ENCODE measurements at places on chromosomes 6 and 20.

DNA sequence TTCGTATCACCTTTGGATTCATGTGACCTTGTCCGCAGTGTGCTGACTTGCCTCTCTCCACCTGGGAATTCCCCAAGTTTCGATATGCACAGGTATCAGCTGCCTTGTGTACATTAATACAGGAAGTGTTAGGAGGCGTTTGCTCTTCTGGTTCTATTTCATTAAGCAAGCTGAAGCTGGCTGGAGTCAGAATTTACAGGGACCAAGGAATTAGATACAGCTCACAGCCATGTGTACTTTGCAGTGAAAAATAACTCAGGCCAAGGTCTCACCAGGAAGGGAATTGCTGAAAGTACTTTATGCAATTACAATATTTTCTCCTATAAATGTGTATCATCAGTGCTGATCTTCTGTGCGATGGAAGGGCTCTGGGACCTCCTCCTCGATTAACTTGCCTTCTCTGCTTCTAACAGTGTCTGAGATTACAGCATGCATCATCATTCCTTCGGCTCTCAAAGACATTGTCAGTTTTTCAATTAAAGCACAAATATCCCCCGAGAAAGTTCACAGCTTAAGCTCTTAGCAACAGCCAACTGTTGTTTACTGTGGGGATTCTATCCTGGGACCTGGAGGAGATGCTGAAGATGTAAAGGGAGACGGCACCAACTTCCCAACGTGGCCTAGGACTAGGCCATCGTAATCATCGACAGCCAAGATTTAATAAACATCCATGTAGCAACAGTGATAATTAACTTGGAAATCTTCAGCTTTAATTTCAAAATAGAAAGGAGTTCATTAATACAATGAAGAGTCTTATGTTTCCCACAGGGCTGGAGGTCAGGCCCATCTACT is 13.8 kb upstream of the TIAM2 start:
- DNase-seq = no peak

DNA sequence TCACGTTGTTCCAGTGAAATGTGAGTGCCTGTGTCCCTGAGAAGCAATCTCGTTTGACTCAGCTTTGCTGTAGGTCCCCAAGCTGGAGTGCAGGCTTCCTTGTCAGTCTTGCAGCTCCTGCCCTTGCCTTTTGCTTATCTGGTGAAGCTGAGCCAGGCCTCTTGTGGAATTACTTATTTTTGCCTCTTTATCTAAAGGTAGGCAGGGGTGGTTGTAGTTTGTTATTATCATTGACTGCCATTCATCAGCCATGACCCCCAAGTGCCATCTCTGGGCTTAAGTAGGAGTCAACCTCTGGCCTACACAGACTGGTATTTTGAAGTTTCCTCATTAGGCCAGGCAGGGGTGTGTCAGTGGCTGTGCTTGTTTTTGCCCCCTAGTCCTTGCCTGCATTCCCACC is 2.1 kb downstream of the TMEM14B start:
- no peak for DNase-seq

GRCh38 chr6:82057846-82058554 is 189.5 kb downstream of the IBTK start:
- DNase-seq = no peak

DNA sequence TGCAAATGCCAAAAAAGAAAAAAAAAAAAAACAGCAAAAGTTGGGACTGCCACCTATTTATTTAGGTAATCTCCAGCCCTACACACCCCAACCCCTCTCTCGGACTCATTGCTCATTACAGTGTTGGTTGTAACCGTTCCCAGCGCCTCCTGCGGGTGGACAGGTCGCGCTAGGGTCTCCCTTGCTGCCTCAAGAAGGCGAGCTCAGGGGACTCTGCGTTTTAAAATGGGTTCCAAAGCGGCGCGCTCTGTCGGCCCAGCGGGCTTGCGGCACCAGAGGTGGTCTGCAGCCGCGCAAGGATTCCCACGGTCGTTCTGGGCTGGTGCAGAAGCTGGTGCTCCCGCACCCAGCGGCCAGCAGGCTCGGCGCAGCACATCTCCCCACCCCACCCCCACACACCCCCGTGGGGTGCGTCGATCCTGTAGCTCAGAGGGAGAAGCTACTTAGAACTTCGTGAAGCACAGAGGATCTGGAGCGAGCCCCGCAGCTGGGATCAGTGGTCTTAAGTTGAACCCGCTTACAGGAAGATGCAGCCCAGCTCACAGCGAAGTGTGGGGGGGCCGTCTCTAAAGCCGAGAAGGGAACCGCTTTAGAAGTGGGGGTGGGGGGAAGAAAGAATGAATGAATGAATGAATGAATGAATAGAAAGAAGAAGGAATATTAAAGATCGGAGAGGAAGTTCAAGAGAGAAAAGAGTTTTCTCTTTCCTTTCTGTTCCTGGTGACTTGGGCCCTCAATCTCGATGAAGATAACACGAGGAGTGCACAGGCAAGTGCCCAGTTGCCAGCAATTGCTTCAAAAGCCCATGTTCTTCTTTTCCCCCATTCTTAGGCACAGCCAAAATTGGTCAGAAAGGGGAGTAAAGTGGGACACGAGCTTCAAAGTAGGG is 780 bp downstream of the TFAP2A start:
- no peak for DNase-seq

GRCh38 chr6:137601471-137601870 is 107.3 kb upstream of the OLIG3 start:
- DNase-seq = no peak

GRCh38 chr6:90454836-90455427 is 131.9 kb downstream of the MAP3K7 start:
- DNase-seq = no peak

DNA sequence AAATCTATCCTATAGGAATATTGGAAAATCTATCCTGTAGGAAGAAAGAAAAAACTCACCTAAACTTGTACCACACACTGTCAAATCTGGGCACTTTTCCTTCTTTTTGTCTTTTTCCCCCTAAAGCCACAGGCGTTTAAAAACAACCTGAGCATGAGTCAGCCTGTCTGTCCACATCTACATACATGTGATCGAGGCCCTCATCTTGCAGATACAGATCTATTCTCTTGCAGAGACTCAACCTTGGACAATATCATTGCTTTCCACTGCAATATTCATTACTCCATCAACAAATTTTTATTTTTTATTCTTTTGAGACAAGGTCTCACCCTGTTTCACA is 95.9 kb upstream of the IYD start:
- no peak for DNase-seq

GRCh38 chr6:73532293-73532692 is 11.5 kb upstream of the EEF1A1 start:
- DNase-seq = no peak

GRCh38 chr6:67493682-67494081 is 1141.4 kb upstream of the ADGRB3 start:
- no peak for DNase-seq

DNA sequence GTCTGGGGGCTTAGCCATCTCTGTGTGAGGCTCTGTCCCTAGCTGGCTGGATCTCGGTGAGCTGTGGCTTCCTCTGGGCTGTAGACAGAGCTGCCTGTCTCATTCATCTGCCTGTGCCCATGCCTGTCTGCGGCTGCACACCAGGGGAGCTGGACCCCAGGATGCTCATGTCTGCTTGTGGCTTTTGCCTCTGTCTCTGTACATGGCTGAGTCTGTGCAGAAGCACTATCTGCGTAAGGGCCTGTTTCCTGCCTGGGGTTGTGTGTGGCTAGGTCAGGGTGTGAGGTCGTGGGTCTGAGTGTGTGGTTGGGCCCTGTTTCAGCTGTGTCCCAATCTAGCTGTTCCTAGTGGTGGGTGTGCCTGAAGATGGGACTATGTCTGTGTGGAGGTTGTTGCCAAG is 68.2 kb downstream of the CDH22 start:
- no peak for DNase-seq

DNA sequence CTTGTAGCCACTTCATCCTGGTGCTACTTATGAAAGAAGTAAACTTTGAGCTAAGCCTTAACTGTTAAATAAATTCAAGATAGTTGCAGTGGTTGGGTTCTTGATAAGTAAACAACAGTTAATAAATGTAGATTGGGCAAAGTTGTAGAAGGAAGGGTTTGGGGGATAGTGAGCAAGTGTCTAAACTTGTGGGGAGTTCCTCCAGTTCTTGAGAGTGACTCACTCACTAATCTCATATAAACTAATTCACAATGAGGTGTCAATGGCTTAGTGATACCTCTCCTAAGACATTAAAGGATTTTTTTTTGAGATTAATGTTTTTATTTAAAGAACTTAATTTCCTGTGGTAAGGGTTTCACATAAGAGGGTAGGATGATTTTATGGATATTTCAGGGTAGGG is 507.4 kb downstream of the BMP2 start:
- no peak for DNase-seq

GRCh38 chr6:144007478-144008119 is 460 bp downstream of the PLAGL1 start:
- DNase-seq = no peak

DNA sequence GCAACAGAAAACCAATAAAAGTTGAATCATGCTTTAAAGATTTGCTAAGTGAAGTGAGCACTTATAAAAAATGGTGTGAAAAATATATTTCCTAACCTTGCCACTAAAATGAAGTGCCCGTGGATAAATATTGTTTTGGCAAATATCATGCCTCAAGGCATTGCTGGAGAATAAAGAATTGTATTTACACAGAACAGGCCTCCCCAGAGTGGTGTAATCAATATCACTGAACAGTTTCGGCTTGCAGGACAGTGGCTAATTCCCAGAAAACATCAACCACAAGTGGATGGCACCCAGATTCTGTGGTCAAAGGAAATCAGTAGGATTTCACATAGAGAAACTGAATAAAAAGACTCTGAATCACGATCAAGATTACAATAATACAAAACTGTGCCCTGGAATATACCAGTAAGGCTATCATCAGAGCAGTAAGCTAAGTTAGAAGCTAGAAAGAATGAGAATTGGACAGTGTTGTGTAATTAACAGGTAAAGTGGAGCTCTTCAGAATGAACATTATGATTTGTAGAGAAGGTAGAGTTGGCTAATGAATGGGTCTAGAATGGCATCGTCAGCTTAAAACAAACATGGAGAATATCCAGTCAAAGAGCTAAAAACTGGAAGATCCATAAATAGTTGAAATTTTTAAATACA is 1026.9 kb upstream of the ADGRB3 start:
- no peak for DNase-seq

- peak; percentile 26 for DNase-seq
These were observed 106.6 kb downstream of the RTN4IP1 start for GRCh38 chr6:106522562-106523250.

DNA sequence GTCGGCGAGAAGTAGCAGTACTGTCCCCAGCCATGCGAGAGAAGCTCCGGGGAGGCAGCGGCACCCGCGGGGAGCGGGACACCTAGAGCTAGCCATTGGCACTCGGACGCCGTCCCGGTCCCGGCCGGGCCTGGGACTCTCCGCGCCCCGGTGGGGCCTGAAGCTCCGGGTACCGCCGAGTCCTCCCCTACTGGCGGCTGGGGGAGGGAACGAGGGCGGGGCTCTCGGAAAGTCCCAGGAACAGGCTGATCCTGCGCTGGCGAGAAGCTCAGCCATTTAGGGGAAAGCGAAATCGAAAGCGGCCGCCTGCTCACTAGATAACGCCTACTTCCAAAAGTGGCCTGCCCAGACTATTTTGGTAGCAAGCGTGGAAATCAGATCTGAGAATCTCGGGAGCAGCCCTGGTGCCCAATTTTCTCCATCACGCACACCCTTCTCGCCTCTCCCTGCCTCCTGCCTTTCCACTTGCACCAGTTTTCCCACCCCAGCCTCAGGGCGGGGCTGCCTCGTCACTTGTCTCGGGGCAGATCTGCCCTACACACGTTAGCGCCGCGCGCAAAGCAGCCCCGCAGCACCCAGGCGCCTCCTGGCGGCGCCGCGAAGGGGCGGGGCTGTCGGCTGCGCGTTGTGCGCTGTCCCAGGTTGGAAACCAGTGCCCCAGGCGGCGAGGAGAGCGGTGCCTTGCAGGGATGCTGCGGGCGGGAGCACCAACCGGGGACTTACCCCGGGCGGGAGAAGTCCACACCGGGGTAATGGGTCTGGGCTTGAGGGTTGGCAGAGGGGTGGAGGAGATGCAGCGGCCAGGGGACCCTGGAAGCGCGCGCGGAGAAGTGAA is at the start of the genes PSMB9 and TAP1:
Gene PSMB9 (plus strand): TSS at position 652 of the 835 bp plus-strand sequence. CDS start 38 bp downstream, at position 690.
Gene TAP1 (minus strand): TSS at position 164 of the 835 bp plus-strand sequence. CDS start 68 bp downstream, at position 96.
- peak; percentile 98 for DNase-seq

DNA sequence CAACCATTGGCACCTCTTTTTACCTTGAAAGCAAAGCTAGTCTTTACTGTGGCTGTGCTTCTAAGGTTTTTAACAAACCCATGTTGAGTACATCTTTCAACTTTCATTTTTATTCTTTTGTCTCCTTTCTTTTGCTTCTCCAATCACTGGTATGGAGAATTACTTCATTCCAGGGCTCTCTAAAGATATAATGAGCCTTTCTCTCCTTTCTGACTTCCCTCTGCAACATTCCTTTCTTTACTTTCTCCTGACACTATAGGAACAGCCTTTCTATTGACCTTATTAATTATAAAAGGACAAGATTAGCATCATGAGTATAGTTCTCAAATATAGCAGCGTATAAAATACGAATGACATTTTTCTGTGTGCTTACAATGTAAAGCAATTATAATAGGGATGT is 23.1 kb upstream of the KIAA0408 start:
- DNase-seq = no peak

GRCh38 chr6:26743157-26743821 is 83.7 kb upstream of the ZNF322 start:
- no peak for DNase-seq

DNA sequence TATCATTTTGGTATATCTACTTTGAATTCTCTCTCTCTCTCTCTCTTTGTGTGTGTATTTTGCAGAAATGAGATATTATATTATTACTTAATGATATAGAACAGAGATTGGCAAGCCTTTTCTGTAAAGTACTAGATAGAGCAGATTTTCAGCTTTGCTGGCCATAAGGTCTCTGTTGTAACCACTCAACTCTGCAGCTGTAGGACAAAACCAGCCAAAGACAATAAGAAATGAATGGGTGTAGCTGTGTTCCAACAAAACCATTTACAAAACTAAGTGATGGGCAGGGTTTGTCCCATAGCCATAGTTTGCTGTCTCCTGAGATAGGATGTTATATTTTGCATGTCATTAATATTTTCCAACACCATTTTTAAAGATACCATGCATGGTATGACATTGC is 91.2 kb upstream of the TSHZ2 start:
- DNase-seq = no peak

- DNase-seq = no peak
These were observed 45.2 kb downstream of the DZANK1 start for GRCh38 chr20:18421608-18422007.

DNA sequence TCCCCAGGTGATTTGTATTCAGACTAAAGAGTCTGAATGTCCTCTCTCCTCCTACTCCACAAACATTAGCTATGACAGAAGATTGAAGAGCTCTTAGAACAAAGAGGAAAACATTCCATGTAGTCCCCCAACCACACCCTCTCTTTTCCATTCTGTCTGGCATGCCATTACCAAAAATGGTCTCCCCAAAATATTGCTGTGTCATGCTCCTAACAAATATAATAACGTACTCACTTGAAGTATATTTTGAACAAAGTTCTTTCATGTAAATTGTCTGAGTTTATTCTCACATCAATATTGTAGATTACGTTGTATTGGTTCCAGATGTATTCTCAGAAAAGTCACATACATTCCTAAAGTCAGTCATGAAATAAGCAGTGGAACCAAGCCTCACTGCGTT is 467.3 kb upstream of the IRAK1BP1 start:
- DNase-seq = no peak

Data from suppressor macrophage treated with lipopolysaccharide for 1 hour (primary cell).